ENCODE measurements at places on chromosomes 1 and 21. TPM values are rescaled to one million over a fixed set of nuclear protein-coding genes. Genes with fewer than 3 reads are reported as not detected.

- no peak for DNase-seq
These were observed 190.2 kb upstream of the SGIP1 start for GRCh38 chr1:66343569-66344325.

- DNase-seq, result no peak
These were observed 358.7 kb downstream of the LTN1 start for GRCh38 chr21:28633839-28634555.

S100A6 gene
- polyA plus RNA-seq, result 568 TPM

- no peak for DNase-seq
These were observed 40.8 kb upstream of the EFHD2 start for GRCh38 chr1:15368888-15369287.

LCE6A gene
- polyA plus RNA-seq, result not detected

SPATC1L gene
- 17.1 TPM for polyA plus RNA-seq

INSRR gene
- polyA plus RNA-seq, result not detected

DNA sequence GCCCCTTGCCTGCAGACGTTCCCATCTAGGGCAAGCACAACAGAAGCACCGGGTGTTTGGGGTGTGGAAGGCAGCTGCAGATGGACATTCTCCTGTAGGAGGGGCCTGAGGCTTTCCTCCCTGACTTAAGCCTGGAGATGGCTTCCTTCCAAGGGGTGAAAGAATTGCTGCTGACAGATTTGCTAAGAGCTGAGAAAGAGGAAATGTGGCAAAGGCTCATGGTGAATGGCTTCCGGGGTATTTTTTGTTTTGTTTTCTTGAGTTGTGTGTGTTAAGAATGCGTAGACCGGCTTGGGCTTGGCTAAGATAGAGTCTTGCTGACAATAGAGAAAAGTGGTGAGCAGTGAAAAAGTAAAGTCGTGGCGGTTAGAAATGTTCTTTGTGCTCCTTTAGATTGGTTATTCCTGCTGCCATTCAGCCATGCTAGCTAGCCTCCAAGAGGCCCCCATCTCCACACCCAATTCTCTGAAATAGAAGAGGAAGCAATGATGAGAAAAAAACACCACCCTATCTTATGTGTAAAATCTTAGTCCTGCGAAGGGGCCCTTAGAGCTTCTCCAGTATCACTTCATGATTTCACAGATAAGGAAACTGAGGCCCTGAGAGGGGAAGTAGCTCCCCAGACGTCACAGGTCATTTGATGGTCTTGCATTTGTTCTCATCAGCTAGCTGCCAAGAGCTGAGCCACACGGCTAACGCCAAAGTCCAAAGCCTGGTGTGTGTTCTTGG, 36.9 kb downstream of the EIF2D start:
- peak; percentile 83 for DNase-seq

DNA sequence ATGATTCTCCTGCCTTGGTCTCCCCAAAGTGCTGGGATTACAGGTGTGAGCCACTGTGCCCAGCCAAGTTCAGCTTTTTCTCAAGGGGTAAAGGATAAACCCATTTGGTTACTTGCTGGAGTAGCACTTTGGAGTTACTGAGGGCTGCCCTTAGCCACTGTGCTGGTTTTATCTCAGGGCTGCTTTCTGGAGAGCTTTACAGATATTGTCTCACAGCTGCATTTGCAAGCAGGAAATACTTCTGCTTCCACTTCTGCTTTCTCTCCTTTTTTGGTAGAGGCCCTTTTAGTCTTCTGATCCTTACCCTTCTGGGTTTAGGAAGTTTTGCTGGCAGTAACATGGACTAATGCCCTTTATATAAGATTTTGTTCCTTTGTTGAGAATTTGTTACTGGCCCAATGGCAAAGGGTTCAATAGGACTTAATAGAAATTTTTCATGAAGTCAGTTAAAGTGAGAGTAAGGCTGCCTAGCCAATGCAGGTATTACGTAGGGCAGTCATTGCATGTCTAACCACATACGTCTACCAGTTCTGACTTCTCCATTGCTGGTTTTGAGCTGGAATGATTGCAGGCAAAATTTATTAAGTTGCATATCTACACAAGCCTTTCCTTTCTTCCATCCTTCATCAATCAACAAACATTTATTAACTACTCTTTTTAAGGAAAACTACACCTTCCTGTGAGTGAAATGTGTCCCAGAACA, 24.4 kb downstream of the CAP1 start:
- no peak for DNase-seq

GRCh38 chr1:244712669-244713068, 59.7 kb downstream of the DESI2 start:
- DNase-seq, result no peak

RAB4A gene
- polyA plus RNA-seq, result 11.0 TPM

DNA sequence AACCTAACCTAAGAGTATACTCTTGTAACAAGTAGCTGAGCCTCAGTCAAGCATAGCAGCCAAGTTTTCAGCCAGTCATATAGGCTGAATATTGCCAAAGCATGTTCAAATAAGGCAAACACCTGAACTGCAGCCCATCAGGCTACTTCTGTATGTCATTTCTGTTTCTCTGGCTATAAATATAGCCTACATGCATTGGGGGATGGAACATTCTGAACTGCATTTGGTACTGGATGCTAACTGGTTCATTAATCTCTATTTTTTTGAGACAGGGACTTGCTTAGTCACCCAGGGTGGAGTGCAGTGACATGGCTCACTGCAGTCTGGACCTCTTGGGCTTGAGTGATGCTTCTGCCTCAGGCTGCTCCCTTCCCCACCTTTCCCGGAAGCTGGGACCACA, 37.3 kb downstream of the MAST2 start:
- no peak for DNase-seq

GRCh38 chr1:110471131-110471530, 20.2 kb downstream of the PROK1 start:
- DNase-seq, result no peak

RNU1-2 gene
- polyA plus RNA-seq, result not detected

GRCh38 chr1:6463120-6463412, 2.9 kb downstream of the TNFRSF25 start:
- DNase-seq, result no peak

- no peak for DNase-seq
These were observed 125.5 kb downstream of the CHRM3 start for GRCh38 chr1:239511875-239512274.

- peak; percentile 32 for DNase-seq
These were observed 950 bp upstream of the INKA2 start for GRCh38 chr1:111739925-111740765.

DNA sequence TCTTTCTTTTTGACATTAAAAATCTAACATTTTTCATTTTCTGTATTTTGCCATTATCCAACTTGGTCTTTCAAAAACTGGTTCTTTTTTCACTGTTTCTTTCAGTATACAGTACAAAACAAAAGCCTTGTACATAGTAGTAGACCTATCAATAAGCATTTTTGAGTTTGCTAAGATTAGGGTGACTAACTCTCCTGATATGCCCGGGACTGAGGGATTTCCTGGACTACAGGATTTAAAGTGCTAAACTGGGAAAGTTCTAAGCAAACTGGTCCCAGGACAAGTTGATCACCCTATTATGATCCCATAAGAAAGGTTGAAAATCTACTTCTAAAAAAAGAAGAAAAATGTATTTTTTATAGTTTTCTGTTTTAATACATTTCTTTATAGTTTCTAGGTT, 120.9 kb downstream of the USP25 start:
- no peak for DNase-seq

GRCh38 chr1:53288002-53288789, 39.7 kb downstream of the LRP8 start:
- DNase-seq, result no peak

- DNase-seq, result no peak
These were observed 14.2 kb upstream of the TTC22 start for GRCh38 chr1:54815086-54815876.

GCSAML gene
- polyA plus RNA-seq, result 0.14 TPM

DNA sequence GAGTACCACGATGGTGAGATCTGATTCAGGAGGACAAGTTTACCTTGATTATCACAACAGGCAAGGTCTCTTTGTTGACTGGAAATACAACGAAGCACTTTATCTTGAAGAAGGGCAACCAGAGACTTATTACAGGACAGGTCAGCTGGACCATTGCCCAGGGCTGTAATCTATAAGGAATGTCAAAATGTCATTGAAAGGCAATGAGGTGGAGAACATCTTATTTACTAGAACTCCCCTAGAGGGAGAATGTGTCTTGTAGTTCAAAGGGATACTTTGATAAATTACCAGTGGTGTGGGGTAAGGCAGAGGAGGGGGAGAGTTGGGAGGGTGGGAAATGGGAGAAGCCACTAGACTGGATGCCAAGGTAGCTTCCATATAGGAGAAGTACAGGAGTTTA, 212.3 kb downstream of the NCAM2 start:
- DNase-seq, result no peak

DNA sequence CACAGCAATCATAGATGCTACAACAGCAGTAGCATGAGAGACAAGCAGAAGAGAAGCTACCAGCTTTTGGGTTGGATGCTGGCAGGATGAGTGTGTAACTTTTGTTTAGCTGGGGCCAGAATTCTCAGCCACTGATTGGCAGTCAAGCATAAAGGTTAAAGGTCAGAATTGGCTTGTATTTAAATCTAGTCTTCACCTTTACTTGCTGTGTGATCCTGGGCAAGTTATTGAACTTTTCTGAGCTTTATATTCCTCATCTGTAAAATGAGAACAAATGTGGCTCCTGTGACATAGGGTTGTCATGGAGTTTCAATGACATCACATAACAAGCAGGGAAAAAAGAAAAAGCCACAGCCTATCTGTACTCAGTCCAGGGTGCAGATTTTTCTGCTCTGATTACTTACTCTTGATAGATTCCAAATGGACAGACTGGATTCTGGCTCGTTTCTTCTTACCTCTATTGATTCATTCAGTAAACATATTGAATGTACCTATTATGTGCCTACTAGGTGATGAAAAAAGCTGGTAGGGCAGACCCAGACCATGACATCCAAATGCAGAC, 2.8 kb upstream of the AZIN2 start:
- no peak for DNase-seq

AGBL4 gene
- not detected for polyA plus RNA-seq

CD1D gene
- 0.09 TPM for polyA plus RNA-seq

GRCh38 chr1:161013488-161014230, 7.3 kb downstream of the F11R start:
- peak; percentile 55 for DNase-seq

GRCh38 chr1:79959635-79960034, 953.1 kb upstream of the ADGRL4 start:
- no peak for DNase-seq

- no peak for DNase-seq
These were observed 4.1 kb downstream of the CDC42BPA start for GRCh38 chr1:227314014-227314848.

GIPC2 gene
- 0.05 TPM for polyA plus RNA-seq

DNA sequence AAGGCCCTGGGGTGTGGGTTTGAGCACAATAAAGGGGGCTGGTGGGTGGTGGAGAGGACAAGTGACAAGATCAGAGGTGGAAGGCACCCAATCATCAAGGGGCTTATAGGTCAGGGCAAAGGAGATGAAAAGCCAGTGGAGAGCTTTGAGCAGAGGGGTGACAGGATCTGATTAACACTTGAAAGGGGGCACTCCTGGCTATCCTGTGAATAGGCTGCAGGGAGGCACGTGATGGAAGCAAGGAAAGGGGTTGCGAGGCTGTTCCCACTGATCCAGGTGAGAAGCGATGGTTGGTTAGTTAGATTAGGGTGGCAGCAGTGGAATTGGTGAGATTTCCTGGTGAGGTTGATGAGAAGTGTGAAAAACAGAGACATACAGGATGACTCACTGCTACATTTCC, 80.6 kb downstream of the WLS start:
- DNase-seq, result no peak

DNA sequence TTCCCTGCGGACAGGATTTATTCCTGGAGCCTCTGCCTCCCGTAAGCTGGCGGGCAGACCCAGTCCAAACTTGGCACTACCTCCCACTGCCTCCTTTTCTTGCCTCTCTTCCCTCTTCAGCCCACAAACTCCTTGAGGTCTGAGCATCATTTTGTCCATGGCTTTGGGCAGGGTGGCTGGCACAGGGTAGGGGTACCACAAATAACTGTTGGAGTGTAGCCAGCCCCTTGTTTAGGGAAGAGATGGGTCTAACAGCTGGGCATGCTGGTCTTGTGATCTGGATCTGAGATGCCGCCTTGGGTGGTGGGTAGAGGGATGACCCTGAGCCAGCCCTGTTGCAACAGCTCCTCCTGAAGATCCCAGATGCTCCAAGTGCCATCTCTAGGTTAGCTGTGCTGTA, 71.4 kb upstream of the CLDN14 start:
- no peak for DNase-seq

GRCh38 chr21:39737376-39738000, 7.5 kb upstream of the IGSF5 start:
- no peak for DNase-seq

All from naive thymus-derived CD4-positive, alpha-beta T cell (primary cell).